Calu3 (cell line): ENCODE measurements at places on chromosomes 12 and 14. TPM values are rescaled to one million over a fixed set of nuclear protein-coding genes. Genes with fewer than 3 reads are reported as not detected.

GRCh38 chr12:58007875-58008274 lies 66.5 kb downstream of the ATP23 start:
- DNase-seq = no peak

GRCh38 chr12:120625557-120626419 lies 14.6 kb upstream of the CABP1 start:
- DNase-seq = no peak

DNA sequence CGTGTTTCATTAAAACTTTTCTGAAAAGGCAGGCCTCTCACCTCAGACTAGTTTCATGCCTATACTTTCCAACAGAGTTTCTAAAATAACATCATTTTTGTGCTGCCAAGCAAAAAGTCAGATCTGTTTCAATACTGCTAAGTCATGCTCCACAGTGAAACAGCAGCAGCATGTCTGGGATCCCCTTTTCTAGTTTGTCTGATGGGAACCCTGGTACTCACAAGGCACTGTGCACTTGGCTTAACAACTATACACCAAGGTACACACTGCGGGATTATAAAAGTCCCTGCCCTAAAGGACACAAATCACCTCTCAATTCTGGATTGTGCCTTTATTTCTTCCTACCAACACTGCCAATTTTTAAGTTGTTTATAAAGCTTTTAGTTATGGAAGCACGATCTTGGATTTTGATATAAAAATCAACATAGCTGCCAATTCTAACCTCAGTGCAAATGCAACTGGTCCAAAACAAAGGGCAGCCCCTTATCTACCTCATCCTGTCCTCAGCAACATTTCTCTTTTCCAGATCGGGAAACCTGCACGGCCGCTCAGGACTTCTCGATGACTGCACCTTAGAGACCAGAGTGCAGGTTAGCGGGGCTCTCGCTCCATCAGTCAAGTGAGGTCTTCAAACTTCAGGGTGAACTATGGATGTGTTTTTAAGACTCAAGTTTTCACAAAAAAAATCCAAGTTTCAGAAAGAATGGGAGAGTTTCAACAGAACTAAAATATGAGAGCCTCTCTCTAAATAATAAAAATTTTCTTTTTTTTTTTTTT lies 1.7 kb upstream of the EIF5 start:
- no peak for DNase-seq

GRCh38 chr12:52781399-52782082 lies 4.4 kb upstream of the KRT76 start:
- DNase-seq = no peak

DNA sequence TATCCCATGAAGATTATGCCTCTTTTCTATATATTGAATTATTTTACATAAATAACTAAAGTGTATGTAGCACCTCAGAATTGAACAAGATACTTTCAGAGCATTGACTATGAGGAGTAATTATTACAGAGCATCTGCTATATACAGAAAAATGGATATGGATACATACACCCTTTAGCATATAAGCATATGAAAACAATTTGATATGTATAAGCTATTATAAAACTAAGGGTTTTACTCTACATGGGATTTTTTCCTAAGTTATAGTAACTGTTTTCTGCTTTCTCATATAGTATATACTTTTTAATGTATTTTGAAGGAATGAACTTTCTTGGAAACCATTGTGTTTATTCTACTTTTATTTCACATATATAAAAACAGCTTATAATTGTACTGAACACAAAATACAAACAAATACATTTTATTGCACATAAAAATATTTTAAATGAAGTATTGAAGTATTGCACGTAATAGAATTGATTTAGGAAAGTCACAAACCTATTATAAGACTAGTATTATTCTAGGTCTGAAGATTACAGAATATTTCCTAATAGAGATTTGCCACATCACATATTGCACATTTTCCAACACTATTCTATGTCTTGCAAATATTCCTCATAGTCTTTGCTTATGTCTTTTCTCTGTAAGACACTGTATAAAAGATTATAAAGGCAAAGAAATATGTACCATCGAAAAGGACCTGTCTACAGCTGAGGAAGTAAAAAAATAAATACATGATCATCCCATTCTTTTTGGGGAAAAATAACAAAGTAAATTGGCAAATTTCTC lies 8.4 kb downstream of the CD69 start:
- DNase-seq = no peak

DNA sequence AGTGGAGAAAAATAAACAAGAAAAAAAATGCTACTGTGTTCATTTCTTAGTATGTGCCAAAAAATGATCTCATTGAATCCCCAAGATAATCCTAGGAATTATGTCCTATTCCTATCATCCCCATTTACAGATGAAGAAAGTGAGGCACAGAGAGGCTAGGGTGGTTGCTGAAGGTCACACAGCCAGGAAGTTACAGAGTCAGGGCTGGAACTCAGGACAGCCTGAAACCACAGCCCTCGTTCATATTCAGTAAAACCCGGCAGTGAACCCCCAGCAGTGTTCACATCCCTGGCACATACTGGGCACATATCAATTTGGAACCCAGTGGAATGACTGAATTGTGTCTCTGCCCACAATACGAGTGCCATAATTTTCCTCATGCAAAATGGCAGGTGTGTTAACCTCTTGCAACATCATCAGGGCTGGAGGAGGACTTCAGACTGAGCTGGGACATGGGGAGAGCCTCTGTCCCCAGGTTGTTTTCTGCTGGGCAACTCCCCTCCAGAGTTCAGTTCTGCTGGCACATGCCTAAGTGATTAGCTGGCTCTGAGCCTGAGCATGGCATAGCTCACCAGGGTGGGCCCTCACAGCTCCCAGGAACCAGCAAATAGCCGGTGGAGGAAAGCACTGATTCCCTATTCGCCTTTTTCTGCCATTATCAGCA lies 2.0 kb upstream of the PPP1CC start:
- DNase-seq = peak; percentile 82

DNA sequence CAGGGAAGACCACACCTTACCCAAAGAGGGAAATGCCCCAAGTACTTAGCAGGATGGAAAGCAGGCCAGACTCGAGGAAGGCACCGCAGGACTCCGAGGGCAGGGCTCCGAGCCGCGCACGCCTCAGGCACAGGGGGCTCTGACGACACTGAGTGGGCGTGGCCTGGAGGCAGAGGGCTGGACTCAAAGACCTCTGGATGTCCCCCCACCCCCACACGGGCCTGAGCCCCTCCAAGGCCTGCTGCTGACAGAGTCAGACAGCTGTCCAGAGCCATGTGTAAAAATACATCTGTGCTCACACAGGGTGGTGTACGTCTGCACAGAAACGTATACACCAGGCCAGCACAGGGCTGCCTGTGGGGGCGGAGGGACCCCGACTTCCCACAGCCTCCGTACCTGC lies 1.4 kb downstream of the AKT1 start:
- peak; percentile 79 for DNase-seq

Gene CLEC7A
- 1.2 and 1.4 TPM in 2 replicates for total RNA-seq

DNA sequence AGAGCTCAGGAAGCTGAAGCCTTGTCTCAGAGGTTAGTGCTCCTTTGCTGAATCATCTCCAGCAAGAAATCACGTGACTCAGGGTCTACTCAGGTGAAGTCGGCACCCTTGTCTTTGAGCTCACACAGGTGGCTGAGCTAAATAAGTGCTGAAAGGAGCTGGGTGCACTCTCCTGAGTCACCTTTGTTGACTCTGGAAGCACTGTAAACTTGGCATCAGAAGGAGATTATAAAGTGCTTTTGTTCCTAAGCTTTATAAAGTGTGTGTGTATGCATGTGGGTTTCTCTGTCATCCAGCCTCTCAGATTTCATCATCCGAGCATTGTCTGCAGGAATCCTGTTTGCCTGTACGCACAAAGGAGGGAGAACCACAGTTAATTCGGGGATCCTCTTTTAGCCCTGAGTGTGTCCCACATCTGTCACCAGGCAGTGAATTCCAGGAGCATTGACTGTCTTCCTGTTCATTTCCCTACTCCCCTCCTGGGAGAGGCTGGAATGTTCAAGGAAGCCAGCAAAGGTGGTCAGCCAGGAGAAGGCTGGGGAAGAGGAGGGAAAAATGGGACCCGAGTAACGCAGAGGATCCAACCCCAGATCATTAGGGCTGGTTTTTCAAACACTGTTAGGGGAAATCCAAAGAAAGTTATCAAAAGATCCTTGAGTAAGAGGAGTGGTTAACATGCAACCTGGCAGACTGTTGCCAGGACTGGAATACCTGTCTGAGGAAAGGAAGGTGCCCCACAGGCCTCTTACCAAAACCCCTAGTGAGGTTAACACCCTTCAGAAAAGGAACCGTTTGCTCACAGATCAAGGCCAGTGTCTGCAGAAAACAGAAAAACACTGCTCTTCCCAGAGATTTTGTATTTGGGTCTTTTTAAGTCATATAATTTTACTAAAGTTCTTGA lies 157.5 kb upstream of the HIF1A start:
- peak; percentile 76 for DNase-seq

Gene IGFBP6
- total RNA-seq = 25.4 and 67.0 TPM in 2 replicates

Gene GRIN2B
- total RNA-seq = 0.05 TPM in 2 replicates

DNA sequence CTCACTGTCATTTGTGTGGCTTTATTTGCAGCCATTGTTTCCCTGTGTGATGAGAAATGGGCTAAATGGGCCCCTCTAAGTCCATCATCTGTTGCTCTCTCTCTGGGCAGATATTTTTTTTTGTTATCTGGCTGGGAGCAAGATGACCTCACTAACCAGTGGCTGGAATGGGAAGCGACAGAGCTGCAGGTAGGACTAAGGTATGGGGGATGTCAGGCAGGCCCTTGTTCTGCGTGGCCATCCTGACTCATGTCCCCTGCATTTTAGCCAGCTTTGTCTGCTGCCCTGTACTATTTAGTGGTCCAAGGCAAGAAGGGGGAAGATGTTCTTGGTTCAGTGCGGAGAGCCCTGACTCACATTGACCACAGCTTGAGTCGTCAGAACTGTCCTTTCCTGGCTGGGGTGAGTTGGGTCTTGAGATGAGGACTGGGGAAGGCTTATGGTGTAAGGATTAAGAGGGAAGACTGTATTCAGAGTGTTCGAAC lies 1.3 kb downstream of the MARS1 start:
- no peak for DNase-seq

DNA sequence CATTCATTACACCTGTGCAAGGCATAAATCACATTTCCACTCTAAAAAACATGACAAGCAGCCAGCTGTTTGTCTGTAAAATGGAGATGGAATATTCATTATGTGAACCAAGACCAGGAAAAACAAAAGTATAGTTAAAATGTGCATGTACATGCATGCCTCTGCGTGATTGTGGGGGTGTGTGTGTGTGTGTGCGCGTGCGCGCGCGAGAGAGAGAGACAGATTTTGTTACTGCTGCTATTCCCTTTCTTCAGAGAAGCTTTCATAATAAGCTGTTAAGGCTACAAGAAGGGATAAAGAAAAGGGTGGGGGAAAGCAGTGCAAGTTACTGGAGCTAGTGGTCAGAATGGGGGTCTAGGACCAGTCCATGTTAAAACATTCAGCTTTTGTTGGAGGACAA lies 430.3 kb downstream of the NAV3 start:
- DNase-seq = no peak

GRCh38 chr12:51549637-51550036 lies 41.4 kb upstream of the SCN8A start:
- no peak for DNase-seq

DNA sequence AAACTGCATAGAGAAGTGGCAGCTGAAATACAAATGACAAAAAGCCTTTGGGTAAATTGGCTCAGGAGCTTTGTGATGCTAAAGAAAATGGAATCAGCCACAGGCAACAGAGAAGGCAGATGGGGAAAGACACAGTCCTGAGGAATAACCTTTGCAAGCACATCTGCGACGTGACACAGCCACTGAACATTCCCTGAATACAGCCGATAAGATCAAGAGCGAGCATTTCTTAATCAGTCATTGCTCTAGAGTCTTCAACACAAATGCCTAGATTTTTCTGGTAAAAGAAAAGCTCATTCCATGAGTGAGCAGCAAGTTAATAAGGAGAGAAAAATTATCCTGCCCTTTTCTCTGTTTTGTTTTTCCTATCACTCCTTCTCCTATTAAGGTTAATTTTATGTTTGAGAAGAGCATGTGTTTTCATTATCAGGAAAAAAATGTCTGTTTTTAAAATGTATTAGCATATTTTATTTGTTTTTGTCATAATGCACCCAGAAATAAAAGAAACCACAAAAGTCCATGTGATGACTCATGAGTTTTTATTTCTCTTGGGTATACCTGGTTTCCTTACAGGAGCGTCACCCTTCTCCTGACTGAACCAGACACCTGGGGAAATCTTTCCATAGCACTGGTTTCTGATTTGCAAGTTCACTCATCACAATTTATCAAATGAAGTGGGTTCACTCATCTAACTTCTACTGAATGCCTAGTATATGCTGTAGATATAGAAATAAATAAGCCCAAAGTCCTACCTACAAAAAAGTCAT lies 45.4 kb upstream of the PCED1B start:
- no peak for DNase-seq

DNA sequence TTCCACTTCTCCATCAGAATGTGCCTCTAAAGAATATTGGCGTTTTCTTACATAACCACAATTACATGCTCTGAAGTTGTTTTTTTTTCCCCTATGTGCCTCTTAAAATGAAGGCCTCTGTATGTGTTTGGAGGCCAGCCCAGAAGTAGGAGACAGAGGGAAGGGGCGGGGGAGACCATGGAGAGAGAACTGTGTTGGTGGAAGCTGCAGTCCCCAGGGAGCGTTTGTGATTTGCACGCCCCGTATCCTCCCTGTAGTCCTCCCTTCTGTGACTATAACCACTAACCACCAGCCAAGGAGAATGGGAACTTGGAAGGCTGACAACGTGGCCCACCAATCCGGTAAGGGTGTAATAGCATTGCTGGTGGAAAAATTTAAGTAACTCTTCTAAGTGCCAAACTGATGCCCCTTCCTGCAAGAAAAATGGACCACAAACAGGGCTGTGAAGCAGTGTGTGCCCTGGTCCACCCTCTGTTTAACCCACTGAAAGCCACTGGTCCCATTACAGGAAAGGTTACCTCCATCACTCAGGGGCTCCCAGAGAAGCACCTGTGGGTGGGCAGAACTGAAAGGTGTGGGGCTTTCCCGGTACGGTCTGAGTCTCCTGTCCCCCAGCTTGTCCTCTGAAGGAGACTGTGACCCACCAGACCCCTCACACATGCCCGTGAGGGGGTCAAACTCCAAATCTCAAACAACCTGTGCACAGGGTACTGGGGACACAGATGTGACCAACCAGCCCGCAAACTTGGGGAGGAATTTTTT lies 36.8 kb downstream of the CCDC88C start:
- no peak for DNase-seq

Gene SSPN
- 7.0 and 8.9 TPM in 2 replicates for total RNA-seq

- DNase-seq = no peak
Measured at GRCh38 chr12:47785036-47785886, 12.2 kb downstream of the SLC48A1 start.

Gene CD27
- total RNA-seq = not detected in 2 replicates

- no peak for DNase-seq
Measured at GRCh38 chr12:24197532-24197931, 248.1 kb upstream of the SOX5 start.

DNA sequence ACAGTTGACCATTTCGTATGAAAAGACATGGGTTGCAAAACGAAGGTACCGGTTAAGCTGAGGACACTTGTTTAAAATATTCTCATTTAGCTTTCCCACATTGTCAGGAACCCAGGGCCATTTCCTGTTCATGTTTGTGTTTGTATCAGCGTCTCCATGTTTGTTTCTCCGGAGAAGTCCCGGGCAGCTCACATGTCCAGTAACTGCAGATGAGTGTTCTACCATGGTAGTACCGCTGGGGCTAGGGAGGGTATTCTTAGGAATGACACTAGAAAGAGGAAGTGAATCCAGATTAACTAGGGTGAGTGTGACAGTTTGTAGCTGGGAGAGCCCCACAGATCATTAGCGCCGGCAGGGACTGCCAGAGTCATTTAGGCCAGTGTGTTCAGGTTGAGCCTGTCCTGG lies 50.0 kb upstream of the EVL start:
- DNase-seq = no peak

Gene KRT3
- total RNA-seq = not detected in 2 replicates
